ENCODE measurements at places on chromosomes 13 and 19. TPM values are rescaled to one million over a fixed set of nuclear protein-coding genes. Genes with fewer than 3 reads are reported as not detected.

MYPOP gene
- total RNA-seq = 11.4 TPM

SLC25A41 gene
- total RNA-seq = 0.44 TPM

LGALS14 gene
- not detected for total RNA-seq

ATP8A2 gene
- total RNA-seq = 0.92 TPM

CFD gene
- 1.1 TPM for total RNA-seq

PSG6 gene
- total RNA-seq = not detected

TEX26 gene
- not detected for total RNA-seq

ZNF600 gene
- total RNA-seq = 1.8 TPM

CAPN12 gene
- 0.69 TPM for total RNA-seq

OR4F17 gene
- total RNA-seq = not detected

RPS5 gene
- 1,257 TPM for total RNA-seq

LILRA5 gene
- not detected for total RNA-seq

C3 gene
- 1.8 TPM for total RNA-seq

RASGRP4 gene
- not detected for total RNA-seq

DMAC2 gene
- 86.5 TPM for total RNA-seq

NOVA2 gene
- total RNA-seq = not detected

CGB8 gene
- total RNA-seq = not detected

STRN4 gene
- total RNA-seq = 157 TPM

HSPB6 gene
- total RNA-seq = 0.50 TPM

CEACAM3 gene
- not detected for total RNA-seq

LRRC4B gene
- total RNA-seq = 23.1 TPM

NLRP12 gene
- total RNA-seq = not detected

ZNF541 gene
- not detected for total RNA-seq

IL27RA gene
- total RNA-seq = 6.0 TPM

CACTIN gene
- 36.3 TPM for total RNA-seq

CCDC124 gene
- total RNA-seq = 131 TPM

PROZ gene
- not detected for total RNA-seq

ATP1A3 gene
- 9.0 TPM for total RNA-seq

N4BP2L1 gene
- 2.1 TPM for total RNA-seq

All from A673 (cell line).